Fibroblast of skin of abdomen (primary cell): ENCODE measurements at places on chromosomes 6 and 20.
A peak's percentile ranks its signal among the peaks of the same experiment; 100 is the strongest.

- peak; percentile 13 for DNase-seq
Observed at GRCh38 chr6:120569714-120570113, 764.6 kb downstream of the TBC1D32 start.

DNA sequence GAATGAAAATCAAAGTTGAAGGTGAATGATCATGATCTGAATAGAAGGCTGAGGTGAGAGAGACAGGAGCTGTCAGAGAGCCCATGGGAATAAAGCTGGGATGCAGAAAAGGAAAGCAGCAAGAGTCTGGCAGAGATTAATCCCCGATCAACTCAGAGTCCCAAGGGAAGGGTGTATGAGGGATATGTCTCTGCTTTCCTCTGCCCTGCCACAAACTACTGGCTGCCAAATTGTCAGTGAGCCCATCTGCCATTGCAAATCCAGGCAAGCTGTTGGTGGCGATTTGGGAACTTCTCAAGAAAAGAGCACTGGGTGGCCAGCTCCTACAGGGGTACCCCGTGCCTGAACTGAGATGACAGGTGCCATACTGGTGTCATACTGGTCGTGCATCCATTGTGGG lies 705.5 kb upstream of the MAN1A1 start:
- no peak for DNase-seq

- DNase-seq: no peak
Observed at GRCh38 chr6:34581561-34581920, 25.4 kb upstream of the SPDEF start.

- DNase-seq: no peak
Observed at GRCh38 chr6:14243597-14243996, 126.0 kb downstream of the CD83 start.

DNA sequence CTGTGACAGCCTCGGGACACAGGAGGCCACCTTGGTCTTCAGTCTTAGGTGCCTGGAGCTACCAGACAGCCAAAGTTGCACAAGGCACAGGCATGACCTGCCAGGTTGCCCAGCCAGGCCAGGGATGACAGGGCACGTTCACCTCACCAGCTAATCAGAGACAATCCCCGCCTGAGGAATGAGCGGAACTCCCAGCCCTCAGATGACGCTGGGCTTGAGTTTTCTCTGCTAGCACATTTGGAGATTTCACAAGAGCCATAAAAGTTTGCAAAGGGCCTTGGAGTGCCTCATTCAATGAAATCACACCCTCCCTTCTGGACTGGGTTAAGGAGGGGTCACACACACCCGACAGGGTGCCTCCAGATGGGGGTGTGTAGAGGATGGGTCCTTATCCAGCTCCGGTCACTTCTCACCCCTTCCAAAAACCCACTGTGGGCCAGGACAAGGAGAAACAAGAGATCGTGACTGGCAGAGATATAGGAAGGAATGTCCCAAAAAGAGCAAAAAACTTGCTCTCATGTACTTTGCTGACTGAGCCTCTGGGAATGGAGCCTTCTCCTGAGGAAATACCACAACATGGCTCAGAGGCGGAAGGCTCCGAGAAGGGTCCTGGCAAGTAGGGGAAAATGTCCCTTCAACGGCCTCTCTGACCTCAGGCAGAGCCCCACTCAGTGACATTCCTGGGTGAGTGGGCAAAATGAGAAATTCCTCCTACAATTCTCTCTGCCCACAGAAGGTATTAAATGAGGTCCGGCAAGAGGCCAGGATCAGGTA lies 121.6 kb downstream of the ISM1 start:
- DNase-seq: no peak

- no peak for DNase-seq
Observed at GRCh38 chr20:19380211-19380610, 167.8 kb downstream of the SLC24A3 start.

GRCh38 chr6:148440016-148440415 lies 97.4 kb downstream of the SASH1 start:
- DNase-seq: peak; percentile 31

GRCh38 chr20:18103497-18103896 lies 34.2 kb upstream of the KAT14 start:
- DNase-seq: no peak

GRCh38 chr6:56529594-56530191 lies 113.0 kb downstream of the DST start:
- no peak for DNase-seq

GRCh38 chr6:54282186-54282585 lies 26.1 kb upstream of the TINAG start:
- peak; percentile 99 for DNase-seq

GRCh38 chr20:62646851-62647520 lies 4.7 kb downstream of the SLCO4A1 start:
- no peak for DNase-seq

DNA sequence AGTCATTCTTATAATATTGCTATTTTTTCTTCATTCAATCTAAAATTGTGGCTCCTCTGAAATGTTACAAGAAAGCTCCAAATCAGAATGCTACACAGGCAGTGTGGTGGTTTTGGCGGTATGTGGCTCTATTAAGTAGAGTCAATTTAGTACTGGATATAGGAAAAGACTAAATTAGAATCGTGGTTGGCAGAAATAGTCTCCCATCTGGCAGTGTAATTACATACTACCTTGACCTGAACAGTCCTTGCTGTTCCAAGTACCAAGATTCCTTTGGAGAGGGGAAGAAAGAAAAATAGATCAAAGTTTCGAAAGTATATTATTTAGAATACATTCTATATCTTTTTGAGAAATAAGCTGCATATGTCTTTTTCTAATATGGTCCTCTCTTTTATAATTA lies 78.2 kb downstream of the C6orf118 start:
- DNase-seq: no peak

GRCh38 chr6:119270545-119270944 lies 79.0 kb downstream of the MAN1A1 start:
- no peak for DNase-seq

DNA sequence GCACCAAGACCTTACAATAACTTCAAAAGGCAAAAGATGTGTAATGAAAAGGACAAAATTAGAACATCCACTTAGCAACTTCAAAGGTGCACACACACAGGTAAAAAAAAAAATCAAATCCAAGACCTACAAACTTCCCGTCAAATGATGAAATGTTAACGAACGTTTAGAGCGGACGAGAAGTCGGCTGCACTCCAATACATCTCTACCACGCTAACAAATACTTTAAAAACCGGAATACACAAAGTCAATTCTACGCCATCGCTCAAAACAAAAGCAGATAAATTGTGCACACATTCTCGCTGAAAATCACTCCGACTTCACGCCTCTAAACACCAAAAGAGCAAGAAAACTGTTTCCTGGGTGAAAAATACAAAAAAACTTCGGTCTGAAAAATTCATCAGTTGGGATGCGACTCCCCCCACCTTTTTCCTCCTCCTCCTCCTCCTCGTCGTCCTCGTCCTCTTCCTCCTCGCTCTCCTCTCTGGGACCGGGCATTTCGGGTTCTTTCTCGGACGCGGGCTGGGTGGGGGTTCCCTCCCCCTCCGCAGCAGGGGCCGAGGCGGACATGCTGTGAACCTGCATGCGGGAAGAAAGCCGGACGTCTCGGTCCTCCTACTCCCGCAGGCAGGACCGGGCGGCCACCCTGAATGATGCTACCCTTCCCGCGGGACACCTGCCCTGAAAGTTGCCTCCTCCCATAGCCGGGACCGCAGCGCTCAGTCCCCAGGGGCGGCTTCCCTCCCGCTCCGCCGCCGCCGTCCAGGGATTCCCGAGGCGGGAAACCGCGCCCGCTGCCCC lies 712 bp downstream of the DEK start:
- no peak for DNase-seq

DNA sequence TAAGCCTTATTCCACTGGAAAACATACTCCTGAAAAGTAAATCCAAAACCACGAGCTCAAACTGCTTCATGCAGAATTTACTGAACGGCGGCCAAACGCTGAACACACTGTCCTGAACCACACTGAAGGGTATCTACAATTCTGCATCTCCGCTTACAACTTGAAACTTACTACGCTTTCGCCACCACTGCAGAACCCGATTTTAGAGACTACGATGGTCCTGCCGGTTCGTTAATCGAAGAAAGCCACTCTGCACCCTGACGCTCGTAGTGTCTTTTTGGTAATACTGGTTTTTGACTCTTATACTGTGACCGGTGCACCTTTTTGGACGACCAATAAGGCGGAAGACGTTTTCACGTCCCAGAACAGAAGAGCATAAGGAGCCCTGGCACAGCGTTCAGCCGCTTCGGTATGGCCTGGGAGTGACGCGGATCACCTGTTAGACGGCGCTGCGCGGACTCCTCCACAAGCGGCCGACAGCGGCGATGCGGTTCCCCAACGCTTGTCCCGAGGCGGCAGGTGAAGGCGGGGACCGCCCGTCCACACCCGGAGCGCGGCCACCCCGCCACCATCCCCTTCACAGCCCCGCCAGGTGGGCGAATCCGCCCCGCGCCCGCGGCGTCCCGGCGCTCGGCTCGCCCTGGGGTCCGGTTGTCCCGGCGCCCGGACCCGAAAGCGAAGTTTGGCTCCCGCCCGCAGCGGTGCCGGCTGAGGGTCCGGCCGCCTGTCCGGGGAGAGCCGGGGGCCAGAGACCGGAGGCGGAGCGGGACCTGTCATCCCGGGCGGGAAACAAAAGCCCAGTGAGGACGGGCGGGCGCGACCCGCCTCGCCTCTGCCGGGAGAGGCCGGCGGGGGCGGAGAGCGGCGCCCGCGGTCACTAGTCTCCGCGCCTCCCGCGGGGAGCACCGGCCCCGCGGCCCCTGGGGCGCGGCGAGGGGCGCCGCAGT lies 784 bp downstream of the FKBP5 start:
- DNase-seq: peak; percentile 28

- DNase-seq: no peak
Observed at GRCh38 chr6:67908379-67908778, 726.7 kb upstream of the ADGRB3 start.

DNA sequence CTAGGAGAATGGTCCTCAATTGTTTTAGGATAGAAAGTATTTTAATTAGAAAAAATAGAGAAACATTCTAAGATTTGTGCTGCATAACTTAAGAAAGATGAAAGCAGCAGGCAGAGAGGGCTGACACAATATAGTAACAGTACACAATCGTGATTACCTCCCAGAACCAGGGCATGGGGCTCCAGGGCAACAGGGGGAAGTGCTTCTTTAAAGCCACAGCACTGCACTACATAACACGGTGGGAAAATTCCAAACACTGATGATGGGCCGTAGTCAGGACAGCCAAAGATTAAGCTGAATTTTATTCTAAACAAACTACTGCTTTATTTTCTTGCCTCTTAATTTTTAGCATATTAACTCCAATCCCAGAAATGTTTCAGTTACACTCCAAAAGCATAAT lies 14.4 kb downstream of the EXOC2 start:
- DNase-seq: no peak

- no peak for DNase-seq
Observed at GRCh38 chr6:43938178-43939105, 168.4 kb downstream of the VEGFA start.

GRCh38 chr20:8216375-8217200 lies 84.5 kb downstream of the PLCB1 start:
- no peak for DNase-seq

- peak; percentile 4 for DNase-seq
Observed at GRCh38 chr6:83708546-83708969, 343 bp downstream of the SNAP91 start.

DNA sequence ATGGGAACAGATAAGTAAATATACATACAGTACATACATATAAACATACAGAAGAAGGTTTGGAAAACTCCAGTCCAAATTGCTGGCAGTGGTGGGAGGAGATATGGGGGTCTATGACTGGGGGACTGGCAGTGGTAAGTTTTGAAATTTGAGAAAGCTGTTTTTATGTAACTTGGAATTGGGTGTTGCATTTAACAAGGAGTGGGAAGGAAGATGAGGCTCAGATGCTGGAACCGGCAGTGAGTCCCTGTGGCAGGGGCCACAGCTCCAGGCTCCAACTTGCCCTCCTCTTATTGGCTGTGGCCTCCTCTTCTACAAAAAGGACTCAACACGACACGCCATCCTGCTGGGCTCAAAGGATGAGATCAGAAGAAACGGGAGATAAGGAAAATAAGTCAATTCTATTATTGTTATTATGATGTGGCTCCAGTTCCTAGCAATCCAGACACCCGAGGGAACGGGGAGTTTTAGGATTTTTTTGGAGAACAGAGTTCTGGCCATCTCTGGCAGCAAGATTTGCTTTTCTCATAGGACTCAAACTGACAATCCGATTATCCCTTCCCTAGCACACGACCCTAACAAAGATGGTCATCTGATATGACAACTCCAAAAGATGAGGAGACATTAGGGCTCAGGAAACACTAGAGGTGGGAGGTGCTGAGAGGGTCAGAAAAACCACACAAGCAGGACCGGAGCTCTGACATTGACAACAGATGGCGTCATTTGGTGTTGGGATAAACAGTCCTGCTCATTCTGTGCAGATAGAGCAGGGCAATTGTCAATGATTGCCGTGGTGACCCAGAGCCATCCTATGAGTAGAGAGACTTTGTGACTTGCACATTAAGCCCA lies 6.0 kb upstream of the TGM2 start:
- DNase-seq: no peak

- peak; percentile 76 for DNase-seq
Observed at GRCh38 chr6:11848852-11849731, 70.5 kb upstream of the ADTRP start.

DNA sequence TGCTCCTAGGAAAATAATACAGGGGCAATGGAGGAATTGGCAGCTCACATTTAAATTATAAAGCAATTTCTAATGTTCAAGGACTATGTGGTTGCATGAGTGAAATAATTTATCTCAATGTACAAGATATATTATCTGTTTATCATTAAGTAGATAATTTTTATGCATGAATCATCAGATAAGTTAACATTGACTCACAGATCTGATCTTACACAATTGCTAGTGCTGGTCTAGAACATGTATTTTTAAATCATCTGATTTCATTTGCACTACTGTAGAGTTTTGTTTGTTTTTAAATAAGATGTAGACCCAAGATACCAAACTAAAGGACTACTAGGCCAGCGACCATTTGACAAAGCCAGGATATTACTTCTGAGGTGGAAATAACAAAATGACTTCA lies 199.2 kb downstream of the BMP2 start:
- peak; percentile 27 for DNase-seq

- no peak for DNase-seq
Observed at GRCh38 chr6:89750338-89750737, 69.3 kb downstream of the MDN1 start.

GRCh38 chr6:32112431-32112980 lies 3.4 kb upstream of the TNXB start:
- no peak for DNase-seq

GRCh38 chr20:50744143-50744792 lies 12.9 kb downstream of the PARD6B start:
- peak; percentile 82 for DNase-seq

DNA sequence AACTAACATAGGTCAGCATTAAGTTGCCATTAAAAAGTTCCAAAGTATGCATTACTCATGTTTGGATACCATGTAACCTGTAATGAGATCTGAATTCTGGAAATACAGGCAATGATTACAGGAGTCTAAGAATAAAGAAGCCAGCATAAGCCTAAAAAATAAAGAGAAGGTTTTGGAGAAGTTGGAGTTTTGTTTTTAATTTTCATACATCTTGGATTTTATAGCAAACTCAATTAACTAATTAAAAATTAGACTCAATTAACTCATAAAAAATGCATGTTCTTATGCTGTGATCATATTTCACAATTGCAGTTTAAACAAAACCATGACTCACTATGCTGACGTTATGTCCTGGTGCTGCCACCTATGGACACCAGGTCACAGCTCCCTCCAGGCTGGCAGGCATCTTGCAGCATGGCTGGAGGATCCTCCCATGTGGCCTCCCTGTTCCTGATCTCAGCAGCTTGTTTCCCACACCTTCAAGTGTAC lies 648.8 kb upstream of the AGPAT4 start:
- peak; percentile 61 for DNase-seq

GRCh38 chr6:7390226-7390878 lies 744 bp downstream of the RIOK1 start:
- DNase-seq: no peak
